ENCODE measurements at places on chromosomes 7 and 10.

DNA sequence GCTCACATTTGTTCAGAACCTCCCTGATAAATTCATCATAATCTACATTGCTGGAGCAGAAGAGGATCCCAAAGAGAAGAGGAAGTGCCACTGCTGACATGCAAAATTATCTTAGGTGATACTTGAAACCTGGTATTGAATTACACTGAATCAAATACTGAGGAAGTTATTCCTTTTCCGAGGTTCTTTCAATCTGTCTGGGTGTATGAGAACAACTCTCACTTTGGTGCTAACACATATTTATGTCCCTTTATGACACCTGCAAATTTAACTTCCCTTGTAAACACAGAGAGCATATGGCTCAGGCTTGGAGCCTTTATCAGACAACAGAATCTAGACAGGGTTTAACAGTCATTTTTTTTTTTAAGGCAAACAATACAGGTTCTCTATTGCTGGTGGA lies 131.4 kb downstream of the SRPK2 start:
- no peak for DNase-seq

DNA sequence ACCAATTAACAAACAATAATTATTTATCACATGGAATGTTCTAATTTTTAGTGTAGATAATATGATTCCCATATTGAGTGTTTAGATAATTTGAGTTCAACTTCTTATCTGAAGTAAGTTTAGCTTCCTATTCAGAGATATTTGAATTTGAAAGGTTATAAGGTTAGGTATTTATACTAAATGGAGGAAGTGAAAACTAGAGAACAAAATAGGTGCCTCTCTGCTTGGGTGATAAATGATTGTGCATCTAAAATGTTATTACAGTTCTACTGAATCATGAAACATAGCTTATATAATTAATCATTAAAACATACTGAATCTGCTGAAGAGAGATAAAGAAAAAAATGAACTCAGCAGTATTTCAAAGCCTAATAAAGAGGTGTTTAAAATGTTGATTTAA lies 1174.3 kb downstream of the XPNPEP1 start:
- DNase-seq = no peak

- DNase-seq = no peak
Measured at GRCh38 chr10:16845248-16845647, 28.0 kb upstream of the RSU1 start.

DNA sequence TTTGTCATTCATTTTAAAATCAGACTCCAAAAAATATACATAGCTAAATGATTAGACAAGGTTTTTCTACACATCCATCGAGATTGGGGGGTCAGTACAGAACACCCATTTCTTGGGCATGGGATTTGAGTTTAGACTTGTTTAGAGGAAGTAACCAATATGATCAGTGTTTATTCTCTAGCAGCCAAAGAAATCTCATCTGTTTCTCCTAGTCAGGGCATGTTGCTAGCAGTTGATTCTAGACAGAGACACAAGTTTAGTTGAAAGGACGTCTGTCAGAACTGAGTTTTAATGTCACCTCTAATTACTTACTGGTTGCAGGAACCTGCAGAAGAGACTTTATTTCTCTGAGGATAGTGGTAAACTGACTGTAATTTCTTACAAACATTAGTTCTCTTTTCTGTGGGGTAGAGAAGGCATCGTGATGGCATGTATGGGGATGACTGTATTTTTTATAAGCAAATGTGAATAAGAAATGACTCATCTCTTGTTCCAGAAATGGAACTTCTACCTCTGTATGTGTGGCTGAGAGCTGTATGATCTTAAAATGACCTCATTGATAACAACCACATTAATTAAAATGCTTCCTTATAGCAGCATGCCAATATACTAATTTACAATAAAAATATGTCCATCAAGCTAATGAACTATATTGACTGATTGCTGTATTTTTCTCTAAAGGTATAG lies 30.6 kb upstream of the RHOBTB1 start:
- DNase-seq = no peak

GRCh38 chr10:69600761-69601330 lies 27.6 kb upstream of the NEUROG3 start:
- no peak for DNase-seq

DNA sequence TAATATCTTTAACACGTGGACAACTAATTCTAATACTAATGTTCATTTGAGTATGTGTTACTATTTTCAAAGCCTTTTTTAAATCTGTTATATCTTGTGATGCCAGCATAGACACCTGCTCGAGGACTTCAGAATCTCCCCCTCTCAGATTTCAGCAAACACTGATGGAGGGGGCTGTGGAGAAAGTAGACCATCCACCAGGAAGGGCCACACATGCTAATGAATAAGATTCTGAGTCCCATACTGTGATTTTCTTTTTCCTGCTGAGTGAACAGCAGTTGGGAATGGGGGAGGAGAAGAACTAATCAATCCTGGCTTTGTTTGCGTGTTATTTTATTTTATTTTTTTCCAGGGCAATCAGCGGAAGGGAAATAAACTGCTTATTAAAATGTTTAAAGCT lies 157.9 kb upstream of the CSTF2T start:
- DNase-seq = no peak

DNA sequence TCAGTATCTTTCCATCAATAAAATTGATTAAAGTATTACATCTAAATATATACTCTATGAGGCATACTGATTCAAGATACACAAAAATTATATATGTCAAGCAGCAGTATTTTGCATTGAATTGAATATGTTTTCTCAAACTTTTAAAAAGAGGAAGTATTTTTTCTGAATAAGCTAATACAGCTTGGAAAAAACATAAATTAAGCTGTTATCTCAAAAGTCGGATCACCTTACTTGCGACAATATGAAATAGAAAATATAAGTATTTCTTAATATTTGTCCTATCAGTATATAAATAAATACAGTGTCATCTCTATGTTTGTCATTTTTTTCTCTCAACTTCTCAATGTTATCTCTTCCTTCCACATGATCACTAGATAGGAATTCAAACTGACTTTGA lies 139.3 kb downstream of the MBL2 start:
- no peak for DNase-seq

DNA sequence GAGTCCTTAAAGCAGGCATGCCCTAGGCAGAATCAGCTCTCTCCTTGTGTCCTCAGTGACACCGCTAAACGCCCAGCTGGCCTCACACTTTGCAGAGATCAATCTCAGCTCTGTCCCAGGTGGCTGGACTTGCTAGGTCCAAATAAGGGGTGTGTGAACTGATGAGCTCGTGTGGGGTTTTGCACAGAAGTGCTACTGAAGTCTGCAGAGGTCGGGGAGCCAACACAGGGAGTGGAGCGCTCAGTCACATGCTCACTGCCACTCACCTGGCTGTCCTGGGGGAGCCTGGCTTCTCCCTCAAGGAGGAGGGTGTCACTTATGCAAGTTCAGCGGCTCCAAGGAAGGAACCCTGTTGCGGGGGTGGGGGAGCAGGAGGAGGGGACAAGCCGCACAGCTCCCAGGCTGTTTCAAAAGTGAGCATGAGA lies 2.0 kb downstream of the ELN start:
- no peak for DNase-seq

- DNase-seq = no peak
Measured at GRCh38 chr7:135537453-135537852, 20.3 kb upstream of the NUP205 start.

GRCh38 chr7:124440081-124440480 lies 325.5 kb downstream of the GPR37 start:
- no peak for DNase-seq

DNA sequence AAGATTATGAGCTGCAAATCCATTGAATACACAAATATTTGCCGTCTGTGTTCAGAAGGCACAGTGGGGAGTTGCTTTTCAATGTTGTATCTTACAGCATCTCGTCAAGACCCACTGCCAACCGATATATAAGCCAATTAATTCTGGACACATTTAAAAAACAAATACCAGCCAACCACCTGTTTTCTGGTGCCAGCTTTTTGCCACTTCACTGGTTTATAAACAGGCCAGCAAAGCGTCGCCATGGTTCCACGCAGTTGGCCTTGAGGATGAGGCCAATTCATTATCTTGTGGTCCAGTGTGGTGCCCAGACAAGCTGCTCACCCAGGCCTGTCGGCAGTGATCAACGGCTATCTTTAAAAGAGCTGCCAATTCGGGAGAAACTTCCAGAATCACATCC lies 321.0 kb downstream of the TCERG1L start:
- DNase-seq = no peak

- no peak for DNase-seq
Measured at GRCh38 chr10:45076891-45077290, 76.2 kb downstream of the ZNF22 start.

GRCh38 chr10:10824591-10825148 lies 193.0 kb upstream of the CELF2 start:
- DNase-seq = no peak

GRCh38 chr10:28248092-28248491 lies 54.8 kb downstream of the MPP7 start:
- no peak for DNase-seq

DNA sequence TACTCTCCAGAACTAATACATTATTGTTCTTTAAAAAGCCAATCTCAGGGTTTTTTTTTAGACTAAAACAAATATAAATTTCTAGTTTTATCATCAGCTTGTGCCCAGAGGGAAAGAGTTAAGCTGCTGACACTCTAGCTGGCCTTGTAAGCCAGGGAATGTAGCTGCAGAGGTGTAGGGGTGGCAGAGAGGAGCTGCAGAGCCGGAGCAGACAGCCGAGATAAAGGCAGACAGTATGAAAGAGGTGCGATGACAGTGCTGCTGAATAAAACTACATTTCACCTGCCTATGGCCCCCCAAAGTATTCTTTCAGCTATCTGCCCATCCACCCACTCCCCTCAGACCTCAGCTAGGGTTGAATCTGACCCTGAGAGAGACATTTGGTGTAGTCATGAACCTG lies 653.7 kb upstream of the ZWINT start:
- DNase-seq = no peak

DNA sequence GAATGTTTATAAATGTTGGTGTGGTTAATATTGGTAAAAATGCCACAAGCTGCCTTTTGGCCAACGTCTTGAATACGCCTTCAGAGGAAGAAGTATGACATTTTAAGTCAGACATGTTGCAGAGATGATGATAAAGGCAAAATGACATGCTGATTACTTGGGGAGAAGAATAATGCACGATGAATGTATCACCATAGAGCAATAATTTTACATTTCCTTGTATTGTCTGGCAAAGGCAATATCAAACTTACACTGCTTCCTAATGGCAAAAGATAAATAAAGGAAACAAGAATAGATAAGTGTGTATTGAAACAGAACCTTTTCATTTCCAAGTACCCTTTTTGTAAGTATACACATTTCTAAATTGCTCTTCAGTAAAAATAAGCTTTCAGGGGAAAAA lies 8.6 kb downstream of the MRC1 start:
- no peak for DNase-seq

- DNase-seq = peak; percentile 74
Measured at GRCh38 chr7:107505997-107506673, 36.3 kb downstream of the GPR22 start.

Measured in left colon (tissue), 2 donors.